CD8-positive, alpha-beta T cell (primary cell): ENCODE measurements at places on chromosomes 6 and 20.

DNA sequence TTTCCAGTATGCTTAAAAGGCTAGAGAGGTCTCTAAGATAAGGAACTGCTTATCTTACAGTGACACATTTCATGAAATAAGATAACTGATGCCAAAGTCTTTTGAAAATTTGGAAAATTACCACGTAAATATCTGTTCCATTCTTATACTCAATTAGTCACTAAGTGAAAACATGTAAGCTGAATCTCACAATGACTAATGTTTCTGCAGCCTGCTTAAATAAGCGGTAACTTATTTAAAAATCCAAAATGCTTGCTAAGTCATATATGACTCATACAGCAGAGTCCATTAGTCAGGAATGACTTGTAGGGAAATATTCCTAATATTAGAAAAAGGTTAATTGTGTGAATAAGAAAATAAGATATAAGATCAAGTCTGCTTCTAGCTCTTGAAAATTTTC lies 27.8 kb upstream of the LGSN start:
- DNase-seq, result no peak

GRCh38 chr6:13764996-13765395 lies 49.4 kb downstream of the MCUR1 start:
- no peak for DNase-seq

- no peak for DNase-seq
Measured at GRCh38 chr6:98838032-98838431, 3.7 kb downstream of the POU3F2 start.

DNA sequence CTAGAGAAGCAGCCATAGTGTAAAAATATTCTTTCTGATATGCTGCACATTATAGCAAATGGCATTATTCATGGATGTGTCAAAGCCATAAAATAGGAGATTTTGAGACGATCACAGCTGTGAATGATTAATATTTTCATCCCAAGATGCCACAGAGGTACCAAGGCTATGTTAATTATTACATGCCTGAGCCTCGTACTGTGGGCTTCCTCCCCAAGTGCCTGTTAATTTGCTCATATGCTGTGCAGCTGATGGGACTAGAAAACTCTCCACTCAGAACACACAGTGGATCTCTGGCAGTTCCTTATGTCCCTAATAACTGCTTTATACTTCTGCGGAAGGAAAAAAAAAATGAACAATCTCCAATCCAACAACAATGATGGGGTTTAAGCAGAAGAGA lies 184.9 kb upstream of the TSHZ2 start:
- DNase-seq, result no peak

DNA sequence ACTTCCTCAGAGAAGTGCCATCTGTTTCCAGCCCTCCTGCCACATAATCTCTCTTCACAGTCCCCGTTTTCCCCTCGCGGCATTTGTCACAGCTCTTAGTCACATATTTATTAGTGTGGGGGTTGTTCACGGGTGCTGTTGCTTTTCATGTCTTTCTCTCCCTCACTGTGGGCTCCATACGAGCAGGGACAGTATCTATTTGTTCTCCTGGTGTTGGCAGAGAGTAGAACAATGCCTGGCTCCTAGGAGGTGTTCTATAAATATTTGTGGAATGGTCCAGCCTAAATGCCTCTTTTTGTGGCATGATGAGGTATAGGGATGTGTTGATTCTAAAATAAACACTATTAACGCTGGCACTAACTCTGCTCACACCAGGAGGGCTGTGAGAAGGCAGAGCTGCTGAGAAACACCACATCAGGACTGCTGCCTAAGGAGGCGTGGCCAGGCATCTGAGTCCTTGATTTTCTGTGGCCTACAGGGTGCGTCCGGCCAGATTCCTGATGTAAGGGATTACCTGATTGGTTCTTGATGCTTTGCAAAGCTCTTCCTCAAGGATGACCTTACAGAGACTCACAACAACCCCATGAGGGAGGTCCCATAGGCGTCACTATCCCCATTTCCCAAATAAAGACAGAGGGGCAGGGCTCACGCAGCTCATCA lies 219.8 kb upstream of the ARID1B start:
- DNase-seq, result no peak
